ENCODE measurements at places on chromosomes 12 and 14.

DNA sequence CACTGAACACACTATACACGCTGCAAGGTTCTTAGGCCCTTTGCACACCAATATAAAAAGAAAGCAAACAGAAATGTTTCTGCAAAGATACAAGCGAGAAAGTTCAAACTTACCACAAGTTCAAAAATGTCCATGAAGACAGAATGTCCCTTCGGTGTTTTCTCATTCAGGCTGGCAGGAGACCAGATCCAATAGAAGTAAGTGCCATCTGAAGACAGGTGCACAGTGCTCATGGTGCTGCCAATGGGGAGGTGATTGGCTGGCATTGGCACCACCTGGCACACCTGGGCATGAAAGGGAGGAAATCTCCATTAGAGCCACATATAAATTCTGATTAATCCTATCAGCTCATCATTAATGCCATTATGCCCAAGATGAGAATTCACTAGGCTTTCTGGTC lies 76.3 kb downstream of the HECTD4 start:
- no peak for DNase-seq

DNA sequence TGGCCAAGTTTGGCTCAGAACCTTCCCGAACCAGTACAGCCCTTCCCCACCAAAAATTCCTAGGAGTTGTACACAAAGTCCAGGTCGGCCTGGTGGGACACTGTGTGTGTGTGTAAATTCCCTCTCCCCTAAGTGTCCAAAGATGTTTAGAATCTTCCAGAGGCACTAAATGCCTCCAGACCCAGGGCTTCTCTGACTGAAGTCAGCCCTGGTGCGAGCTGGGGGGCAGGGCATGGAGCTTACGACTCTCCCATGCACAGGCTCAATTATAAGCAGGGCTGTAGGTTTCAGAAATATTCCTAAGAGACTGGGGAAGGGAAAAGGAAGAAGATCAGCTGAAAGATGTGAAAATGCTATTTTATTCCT lies 106.9 kb upstream of the ATF7IP start:
- DNase-seq = no peak

- DNase-seq = no peak
Observed at GRCh38 chr14:63276016-63276415, 42.7 kb downstream of the GPHB5 start.

DNA sequence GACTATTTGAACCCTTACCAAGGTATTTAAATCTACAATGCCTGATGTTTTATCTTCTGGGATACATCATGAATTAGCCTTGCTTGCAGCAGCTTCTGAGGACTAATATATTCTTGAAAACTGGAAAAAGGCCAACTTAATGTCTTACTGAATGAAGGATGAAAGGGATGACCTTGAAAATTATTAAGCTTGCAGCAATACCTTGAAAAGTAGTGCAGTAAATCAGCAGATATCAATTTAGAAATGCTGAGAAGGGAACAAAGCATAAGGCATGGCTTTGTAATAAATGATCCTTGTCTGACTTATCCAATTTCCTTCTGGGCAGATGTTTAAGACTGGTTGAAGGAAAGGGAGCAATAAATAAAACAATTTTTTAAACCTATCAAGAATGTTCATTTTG lies 37.3 kb upstream of the FERMT2 start:
- no peak for DNase-seq

DNA sequence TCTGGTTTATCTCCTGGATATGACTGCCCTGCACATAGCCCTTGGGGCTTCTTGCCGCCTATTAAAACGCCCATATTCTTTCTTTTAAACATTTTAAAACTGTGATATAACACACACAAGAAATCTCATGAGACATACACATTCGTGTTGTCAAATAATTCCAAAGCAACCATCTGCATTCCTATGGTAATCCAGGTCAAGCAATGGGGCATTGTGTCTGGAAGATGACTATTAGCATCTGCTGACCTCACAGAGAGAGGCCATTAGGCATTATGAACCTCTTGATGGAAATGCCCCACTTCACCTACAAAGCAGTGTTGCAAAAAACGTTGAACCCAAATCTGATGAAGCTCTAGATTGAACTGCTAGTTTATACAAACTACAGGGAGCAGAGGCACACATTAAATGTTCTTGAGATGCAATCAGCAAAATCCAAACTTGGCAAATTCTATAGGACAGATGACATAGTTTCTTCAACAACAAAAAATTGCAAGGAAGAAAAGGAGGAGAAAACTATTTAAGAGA lies 513.8 kb upstream of the CCDC196 start:
- no peak for DNase-seq

GRCh38 chr12:45988264-45988663 lies 2.1 kb downstream of the SCAF11 start:
- no peak for DNase-seq

DNA sequence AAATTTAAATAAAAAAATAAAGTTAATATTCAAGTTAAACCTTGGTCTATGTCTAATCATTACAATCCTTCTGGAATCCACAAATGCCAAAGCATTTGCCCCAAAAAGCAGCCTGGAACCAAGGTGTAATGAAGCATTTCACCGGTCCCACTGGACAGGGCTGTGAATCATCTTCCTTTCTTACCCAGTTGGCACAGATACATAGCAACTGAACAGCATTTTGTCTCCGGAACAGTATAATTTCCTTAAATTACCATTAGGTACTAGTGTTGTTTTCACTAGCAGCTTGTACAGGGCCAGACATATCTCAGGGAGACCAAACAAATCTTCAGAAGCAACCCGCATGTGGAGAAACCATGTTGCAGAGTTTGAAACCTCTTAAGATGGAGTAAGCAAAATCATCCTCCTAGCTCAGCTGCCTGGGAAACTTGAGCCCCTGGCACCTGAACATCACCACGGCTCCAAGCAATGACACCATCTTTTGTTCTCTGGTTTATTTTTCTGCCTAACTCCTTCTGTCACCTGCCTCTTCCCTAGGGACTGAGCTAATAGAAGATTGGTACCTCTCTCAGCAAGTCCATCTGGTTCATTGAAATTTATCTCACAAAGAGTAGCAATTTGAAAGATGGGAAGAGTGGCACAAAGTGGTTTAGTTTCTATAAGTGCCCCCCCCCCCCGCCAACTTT lies 17.9 kb upstream of the MDM1 start:
- DNase-seq = no peak

DNA sequence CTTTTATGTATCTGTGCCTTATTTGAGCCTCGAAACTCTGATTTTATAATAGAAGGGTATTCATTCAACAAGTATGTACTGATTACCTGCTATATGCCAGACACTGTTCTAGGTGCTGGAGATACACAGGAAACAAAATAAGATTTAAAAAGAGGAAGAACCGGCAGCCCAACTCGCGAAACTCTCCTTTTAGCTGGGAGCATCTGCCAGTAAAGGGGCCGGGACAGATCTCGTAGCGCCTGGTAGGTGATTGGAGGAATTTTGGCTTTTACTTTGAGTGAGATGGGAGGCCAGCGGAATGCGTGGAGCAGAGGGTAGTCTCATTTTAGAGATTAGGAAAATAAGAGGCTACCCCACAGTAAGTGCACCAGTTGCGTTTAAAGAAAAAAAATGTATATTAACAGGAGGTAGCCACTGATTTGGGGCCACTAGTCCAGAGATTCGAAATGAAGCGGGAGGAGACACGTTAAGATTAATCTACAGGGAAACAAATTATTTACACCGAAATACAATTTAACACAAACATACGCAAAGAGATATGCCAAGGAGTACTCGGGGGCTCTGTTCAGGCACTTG lies 520 bp upstream of the MON2 start:
- no peak for DNase-seq

DNA sequence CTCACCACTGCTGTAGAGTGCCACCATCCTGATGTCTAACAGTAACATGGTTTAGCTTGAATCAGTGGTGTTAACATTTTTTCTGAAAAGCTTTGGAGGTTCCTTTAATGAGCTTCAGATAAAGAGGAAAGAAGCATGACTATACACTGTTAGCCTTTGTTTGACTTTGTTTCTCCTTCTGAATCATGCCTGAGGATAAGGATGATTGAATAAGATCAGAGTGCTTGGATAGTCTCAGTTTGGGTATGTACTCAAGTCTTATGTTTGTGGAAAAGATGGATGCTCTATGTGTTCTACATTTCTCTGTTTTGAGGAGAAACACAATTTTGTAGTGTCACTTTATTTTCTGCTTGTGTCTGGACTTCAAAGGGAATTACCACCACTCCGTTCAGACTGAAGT lies 42.0 kb downstream of the GPATCH2L start:
- DNase-seq = no peak

GRCh38 chr12:110776410-110776809 lies 33.7 kb upstream of the PPP1CC start:
- no peak for DNase-seq

DNA sequence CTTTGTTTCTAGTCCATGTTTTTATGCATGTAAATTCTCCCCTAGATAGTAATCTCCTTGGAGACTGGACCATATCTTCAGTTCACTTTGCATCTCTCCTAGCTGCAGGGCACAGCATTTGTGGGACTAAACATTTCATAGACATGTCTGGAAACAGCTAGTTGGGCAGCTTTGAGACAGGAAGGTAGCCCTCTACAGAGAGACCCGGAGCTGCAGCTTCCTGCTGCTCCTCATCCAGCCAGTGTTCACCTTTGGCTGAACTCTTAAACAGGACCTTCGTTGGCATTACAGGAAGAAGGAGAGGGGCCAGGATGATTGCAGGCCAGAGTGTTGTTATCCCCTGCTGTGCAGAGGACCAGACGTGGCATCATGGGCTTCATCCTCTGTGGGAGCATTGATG lies 52.9 kb downstream of the GNS start:
- no peak for DNase-seq

GRCh38 chr14:23145794-23146350 lies 26.8 kb upstream of the CEBPE start:
- DNase-seq = no peak

DNA sequence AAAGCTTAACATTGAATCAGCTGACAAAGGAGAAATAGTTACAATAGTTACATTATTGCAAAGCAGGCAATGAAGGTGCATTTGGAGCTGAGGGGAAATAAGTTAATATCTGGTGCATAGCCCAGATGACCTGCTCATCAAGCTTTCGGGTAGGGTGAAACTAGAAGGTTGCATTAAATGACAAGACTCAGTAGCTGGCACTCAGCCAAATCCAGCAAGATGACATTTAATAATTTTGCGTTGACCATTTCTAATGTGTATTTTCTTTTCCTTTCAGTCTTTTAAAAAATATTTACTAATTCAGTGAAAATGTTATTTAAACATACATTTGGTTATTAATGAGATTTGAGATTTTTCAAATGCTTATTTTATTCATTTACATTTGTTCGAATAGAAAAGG lies 188.6 kb downstream of the SLC5A8 start:
- DNase-seq = no peak

- DNase-seq = no peak
Observed at GRCh38 chr14:105118646-105119407, 49.7 kb downstream of the JAG2 start.

DNA sequence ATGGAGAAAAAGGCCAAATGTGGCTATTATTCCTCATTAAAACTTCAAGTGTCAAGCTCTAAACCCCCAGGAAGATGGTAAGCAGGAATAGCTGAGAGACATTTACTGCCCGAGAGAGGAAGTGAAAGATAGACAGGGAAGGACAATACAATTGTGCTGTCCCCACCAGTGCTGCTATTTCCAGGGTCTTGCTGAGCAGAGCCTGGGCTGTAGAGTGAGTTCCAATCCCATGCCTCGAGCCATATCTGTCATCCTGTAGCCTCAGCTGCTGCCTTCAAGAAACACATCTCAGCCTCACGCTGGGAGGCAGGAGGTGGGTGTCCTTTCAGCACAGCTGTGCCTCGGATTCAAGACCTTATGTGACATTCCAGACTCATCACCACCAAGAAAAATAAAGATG lies 114.0 kb downstream of the RPAP3 start:
- no peak for DNase-seq

- DNase-seq = no peak
Observed at GRCh38 chr14:89249065-89249695, 167.9 kb downstream of the FOXN3 start.

GRCh38 chr14:36658123-36659009 lies 3.3 kb upstream of the PAX9 start:
- no peak for DNase-seq

DNA sequence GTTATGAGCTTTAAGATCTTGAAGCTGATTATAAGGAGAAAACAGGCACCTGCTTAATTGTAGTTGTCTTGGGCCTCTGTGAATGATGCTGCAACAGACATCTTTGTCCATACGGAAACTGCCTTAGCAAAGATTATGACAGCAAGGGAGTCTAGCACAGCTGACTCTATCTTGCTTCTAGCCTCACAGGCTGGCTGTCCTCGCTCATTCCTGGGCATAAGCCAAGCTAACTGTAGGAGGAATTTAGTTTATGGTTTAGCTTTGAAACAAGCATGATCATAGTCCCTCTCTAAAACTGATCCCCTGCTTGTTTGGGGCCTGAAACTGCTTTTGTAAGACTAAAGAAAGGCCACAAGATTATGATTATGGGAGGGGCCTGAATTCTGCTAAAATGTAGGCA lies 74.3 kb upstream of the C14orf132 start:
- no peak for DNase-seq

GRCh38 chr14:26872515-26873361 lies 274.9 kb upstream of the NOVA1 start:
- no peak for DNase-seq
